ENCODE measurements at places on chromosomes 5 and 9. TPM values are rescaled to one million over a fixed set of nuclear protein-coding genes. Genes with fewer than 3 reads are reported as not detected.

The TCERG1 gene
- polyA plus RNA-seq, result 18.4 TPM

The MYOZ3 gene
- polyA plus RNA-seq, result 14.5 TPM

The NUTM2F gene
- not detected for polyA plus RNA-seq

- no peaks in the 10 kb centered on the region for H3K27me3 ChIP-seq
- H3K4me3 ChIP-seq, result no peak overlapping the region
Observed at GRCh38 chr5:111836426-111836825, 79.4 kb upstream of the NREP start.

DNA sequence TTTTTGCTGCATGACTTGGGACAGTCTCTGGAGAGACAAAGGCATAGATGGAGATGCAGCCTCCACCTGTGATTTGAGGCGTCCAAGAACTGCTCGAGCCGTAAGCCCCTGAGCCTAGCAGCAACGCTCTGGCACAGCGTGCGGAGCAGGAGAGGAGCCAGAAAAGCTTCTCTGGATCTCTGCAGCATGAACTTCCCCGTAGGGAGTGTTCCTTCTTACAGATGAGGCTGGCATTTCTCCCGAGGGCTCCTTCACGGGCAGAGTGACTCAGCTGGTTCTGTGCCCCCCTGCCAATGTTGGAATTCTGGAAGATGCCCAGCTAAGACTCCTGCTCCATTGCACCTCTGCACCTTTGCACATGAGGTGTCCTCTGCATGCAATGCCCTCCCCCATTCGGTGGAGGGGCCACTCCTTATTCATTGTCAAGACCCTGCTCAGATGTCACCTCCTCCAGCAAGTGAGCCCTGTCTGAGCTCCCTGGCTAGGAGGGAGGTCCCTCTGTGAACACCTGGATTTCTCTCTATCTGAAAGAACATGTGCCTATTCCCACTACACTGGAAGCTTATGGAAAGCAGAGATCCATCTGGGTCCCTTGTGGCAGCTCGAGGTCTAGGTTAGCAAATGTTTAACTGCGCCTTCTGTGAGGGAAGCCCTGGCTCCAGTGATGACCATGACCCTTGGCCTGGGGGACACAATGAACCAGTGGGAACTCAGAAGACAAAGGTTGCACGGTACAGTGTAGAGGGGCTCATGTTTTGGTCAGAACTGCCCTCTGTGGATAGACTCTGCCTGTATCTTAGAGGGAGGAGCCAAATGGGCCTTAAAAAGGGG is 39.6 kb downstream of the SH3PXD2B start:
- H3K27ac ChIP-seq, result no peak overlapping the region
- no peak overlapping the region for H3K4me3 ChIP-seq
- peak; percentile 51 for DNase-seq
- H3K36me3 ChIP-seq, result no peaks in the 10 kb centered on the region
- no peaks in the 10 kb centered on the region for H3K27me3 ChIP-seq

DNA sequence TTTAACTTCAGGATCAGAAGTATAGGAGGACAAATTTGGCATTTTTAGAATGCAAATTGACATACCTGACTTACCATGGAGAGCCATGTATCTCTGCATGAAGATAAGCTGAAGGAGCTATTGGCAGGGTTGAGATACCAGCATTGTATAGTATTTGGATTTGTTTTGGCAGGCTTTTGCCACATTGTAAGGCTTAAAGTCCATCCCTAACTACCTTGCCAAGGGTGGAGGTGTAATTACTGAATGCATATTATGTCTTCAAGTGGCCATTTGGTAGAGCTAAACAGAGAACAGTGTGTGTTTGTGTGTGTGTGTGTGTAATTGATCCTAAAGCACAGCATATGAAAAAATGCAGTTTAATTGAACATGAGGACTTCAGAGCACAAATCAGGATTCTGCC is 324.7 kb downstream of the FAM170A start:
- no peak overlapping the region for H3K27ac ChIP-seq
- no peaks in the 10 kb centered on the region for H3K36me3 ChIP-seq
- H3K4me3 ChIP-seq, result no peak overlapping the region
- H3K27me3 ChIP-seq, result no peaks in the 10 kb centered on the region

DNA sequence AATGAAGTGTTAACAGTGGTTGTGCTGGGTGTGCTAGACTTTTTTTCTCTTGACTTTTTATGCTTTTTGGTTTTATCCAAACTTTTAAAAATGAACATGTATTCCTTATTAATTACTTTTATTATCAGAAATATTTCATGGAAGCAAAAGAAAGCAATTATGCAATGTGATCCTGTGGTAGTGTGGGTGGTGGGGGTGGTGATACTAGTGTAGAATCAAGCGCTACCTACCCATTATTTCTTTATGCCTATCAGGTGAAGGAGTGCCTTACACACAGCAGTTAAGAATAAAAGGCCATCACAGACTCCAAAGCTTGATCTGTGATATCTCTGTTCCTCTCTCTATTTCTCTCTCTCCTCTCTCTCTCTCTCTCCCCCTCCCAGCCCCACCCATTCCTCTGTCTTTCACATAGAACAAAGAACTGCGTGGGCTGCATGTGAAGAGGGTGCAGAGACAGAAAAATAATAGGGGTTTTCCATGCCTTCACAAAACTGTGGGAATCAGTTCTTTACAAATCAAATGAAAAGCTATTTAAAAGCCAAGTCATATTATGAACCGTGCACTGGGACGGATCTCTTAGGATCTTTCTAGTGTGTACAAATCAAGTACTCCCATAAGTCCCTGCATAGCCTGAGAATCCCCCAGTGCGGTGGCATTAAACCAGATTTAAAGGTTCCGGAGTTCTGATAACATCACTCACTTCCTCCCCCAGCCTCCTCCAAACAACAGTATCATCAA is 351.2 kb downstream of the RAB3C start:
- no peak overlapping the region for H3K4me3 ChIP-seq
- DNase-seq, result no peak
- H3K4me1 ChIP-seq, result no peaks in the 10 kb centered on the region
- H3K27me3 ChIP-seq, result no peaks in the 10 kb centered on the region
- no peak overlapping the region for H3K27ac ChIP-seq

DNA sequence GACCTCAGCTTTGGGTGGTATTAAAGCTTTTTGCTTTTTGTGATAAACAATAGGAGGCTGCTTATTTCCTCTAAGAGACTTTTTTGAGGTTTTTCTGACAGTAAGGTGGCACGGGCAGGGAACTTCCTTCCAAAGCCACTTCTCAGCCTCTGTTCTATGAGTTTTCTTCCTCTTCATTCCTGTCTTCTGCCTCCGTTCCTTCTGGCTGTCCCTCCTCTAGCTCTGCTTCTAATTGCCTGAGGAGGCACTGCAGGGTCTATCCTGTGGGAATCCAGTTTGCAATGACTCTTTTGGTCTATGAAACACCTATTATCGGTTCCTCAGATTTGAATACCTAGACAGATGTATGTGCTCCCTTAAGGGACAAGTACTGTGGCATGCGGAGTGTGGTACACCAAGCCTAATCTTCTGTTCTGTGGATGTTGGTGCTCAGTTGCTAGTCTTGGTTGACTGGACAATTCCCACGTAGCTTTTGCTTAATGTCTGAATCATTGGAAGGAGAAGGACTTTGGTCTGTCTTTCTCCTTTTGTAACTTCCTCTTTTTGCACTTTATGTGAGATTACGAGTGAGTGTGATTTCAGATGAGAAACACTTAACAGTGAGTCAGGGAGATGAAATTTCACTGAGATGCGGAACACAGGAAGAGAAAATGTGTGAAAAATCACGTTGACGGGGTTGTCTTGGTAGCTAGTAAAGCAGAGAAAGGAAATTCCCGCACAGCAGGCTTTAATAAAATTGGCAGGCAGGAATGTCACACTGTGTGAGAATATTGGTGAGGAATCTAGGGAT is 305.2 kb downstream of the EFNA5 start:
- H3K4me1 ChIP-seq, result no peaks in the 10 kb centered on the region
- H3K4me3 ChIP-seq, result no peak overlapping the region
- H3K27ac ChIP-seq, result no peak overlapping the region
- H3K27me3 ChIP-seq, result no peaks in the 10 kb centered on the region
- DNase-seq, result no peak

DNA sequence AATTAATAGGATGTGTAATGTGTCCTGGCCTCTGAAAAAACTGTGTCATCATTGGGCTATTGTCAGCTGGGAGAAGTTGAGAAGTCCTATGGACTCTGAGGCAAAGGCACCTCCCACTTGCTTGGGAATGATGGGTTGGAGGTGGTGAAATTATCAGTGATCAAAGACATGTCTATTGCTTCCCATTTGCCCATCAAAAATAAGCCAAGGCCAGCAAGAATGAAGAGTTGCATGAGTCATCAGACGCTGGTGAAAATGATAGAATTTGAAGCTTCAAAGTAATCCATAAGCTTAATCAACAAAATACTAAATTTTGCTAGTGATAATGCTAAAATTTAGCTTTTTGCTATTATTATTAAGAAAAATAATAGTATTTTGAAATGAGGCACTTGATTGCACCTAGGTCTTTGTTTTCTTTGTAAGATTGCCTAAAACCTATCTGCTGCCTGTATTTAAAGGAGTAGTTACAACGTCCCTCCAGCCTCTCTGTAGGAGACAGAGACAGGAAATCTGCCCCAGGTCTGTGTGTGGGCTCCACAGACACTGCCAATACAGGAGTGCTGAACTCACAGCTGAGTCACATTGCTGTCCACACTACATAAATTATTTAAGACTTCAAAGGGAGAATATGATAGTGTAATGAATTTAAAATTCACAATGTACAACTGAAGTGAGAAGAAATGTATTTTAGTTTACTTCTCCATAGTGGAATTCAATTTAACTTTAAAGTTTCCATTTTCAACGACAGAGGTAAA is 48.4 kb upstream of the APC start:
- DNase-seq, result no peak
- H3K27ac ChIP-seq, result no peak overlapping the region
- H3K4me3 ChIP-seq, result no peak overlapping the region
- no peaks in the 10 kb centered on the region for H3K27me3 ChIP-seq
- H3K36me3 ChIP-seq, result no peaks in the 10 kb centered on the region
- H3K4me1 ChIP-seq, result no peaks in the 10 kb centered on the region

DNA sequence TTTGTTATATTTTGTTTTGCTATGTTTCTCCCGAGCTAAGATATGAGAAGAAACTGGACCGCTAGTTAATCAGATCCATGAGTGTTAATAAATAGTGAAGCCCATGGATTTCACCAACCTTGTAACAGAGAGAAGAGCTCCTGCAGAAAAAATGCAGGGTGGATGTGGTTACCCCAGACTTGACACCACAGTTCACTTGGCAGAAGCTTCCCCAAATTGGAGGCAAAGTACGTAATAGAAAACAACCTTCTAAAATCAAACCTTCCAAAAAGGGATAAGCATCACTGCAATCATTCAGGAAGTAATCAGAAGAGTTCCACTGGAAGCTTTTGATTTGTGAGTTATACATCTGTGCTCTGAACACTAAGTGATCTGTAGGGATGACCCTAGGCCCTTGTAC is 267.5 kb downstream of the ACTL7B start:
- H3K36me3 ChIP-seq, result no peaks in the 10 kb centered on the region
- H3K4me1 ChIP-seq, result no peaks in the 10 kb centered on the region
- DNase-seq, result no peak
- H3K27me3 ChIP-seq, result no peaks in the 10 kb centered on the region
- H3K27ac ChIP-seq, result no peak overlapping the region

DNA sequence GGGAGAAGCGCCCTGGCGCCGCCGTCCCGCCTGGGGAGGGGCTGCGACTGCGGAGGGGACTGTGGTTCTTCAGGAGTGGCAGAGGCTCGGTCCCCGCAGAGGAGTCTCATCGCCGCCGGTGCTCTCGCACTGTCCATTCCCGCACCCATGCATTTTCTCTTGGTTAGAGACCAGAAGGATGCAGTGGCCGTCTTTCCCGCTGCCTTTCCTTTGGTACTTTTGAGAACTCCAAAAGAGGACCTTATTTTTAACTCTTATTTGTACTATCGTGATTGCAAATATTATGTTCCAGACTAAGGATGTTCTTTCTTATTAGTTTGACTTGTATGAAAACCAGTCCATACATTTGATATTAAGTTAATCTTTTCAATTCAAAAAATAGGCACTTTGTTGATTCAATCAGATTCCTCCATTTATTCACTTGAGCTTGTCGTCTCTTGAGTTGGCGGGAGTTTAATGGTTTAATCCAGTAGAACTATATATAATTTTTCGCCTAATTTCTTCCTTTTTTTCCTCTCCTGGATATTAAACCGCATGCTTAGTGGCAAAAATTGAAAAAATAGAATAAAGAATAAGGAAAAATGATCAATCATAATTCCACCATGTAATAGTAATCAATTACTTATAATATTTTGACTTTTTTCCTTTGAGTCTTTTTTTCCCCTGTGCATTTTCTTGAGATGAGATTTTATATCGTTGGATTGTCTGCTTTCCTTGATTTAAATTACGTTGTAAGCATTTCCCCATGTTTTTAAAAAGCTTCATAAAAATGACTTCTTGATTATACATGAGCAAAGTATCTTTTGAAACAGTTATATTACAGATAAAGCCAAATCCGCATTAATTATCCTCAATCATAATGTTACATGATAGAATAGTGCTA is 861 bp downstream of the ZFYVE16 start:
- peaks cover 19% of the 10 kb centered on the region for H3K4me1 ChIP-seq
- peak overlapping the region; percentile 94 for H3K4me3 ChIP-seq
- no peaks in the 10 kb centered on the region for H3K36me3 ChIP-seq
- H3K27ac ChIP-seq, result peak overlapping the region; percentile 99

- no peak for DNase-seq
- no peak overlapping the region for H3K27ac ChIP-seq
- peaks cover 30% of the 10 kb centered on the region for H3K4me1 ChIP-seq
Observed at GRCh38 chr5:154861946-154862345, 3.5 kb downstream of the CNOT8 start.

- peaks cover 34% of the 10 kb centered on the region for H3K4me1 ChIP-seq
- peak; percentile 84 for DNase-seq
- H3K27ac ChIP-seq, result peak overlapping the region; percentile 92
- H3K27me3 ChIP-seq, result no peaks in the 10 kb centered on the region
- no peaks in the 10 kb centered on the region for H3K36me3 ChIP-seq
Observed at GRCh38 chr5:173753307-173754168, 134.6 kb upstream of the CPEB4 start.

DNA sequence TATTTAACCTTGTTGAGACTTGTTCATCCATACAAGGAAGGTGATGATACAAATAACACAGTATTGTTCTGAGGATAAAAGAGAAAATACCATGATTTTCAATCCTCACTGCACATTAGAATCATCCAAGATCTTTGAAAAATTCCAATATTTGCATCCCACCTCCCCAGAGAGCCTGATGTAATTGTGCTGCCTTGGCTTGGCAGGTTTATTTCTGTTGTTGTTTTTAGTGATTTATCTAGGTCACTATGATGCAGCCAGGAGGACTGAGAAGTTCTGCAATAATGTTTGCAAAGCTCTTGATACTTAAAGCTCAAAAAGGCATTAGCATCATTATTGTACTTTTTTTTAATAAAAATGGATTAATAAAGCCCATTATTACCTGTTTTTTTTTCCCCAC is 67.0 kb upstream of the NMUR2 start:
- no peaks in the 10 kb centered on the region for H3K4me1 ChIP-seq
- H3K27ac ChIP-seq, result no peak overlapping the region
- no peak overlapping the region for H3K4me3 ChIP-seq
- no peaks in the 10 kb centered on the region for H3K27me3 ChIP-seq

DNA sequence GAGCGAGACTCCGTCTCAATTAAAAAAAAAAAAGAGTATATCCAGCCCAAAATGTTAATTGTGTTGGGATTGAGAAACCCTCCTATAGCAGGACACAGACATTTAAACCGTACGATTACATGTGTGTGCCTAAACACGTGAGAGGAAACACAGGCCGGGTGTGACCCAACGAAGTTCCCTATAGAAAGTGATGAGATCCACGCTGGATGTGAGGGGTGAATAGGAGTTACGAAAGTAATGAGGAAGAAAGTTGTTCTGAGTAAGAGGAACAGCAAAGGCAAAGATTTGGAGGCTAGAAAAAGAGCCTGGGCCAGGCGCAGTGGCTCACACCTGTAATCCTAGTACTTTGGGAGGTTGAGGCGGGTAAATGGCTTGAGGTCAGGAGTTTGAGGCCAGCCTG is 13.6 kb downstream of the NAIF1 start:
- H3K27me3 ChIP-seq, result no peaks in the 10 kb centered on the region
- H3K27ac ChIP-seq, result peak overlapping the region; percentile 15
- H3K4me1 ChIP-seq, result peaks cover 28% of the 10 kb centered on the region
- DNase-seq, result no peak
- no peak overlapping the region for H3K4me3 ChIP-seq
- H3K36me3 ChIP-seq, result no peaks in the 10 kb centered on the region

Data from psoas muscle (tissue), 8 donors.